Endothelial cell of umbilical vein (primary cell): ENCODE measurements at places on chromosomes 3 and 15. TPM values are rescaled to one million over a fixed set of nuclear protein-coding genes. Genes with fewer than 3 reads are reported as not detected.
A peak's percentile ranks its signal among the peaks of the same experiment; 100 is the strongest.

GRCh38 chr3:188861842-188862744, 309.7 kb upstream of the TPRG1 start:
- peak; percentile 16 for DNase-seq

- no peak for DNase-seq
Measured at GRCh38 chr3:123475786-123476185, 26.9 kb upstream of the ADCY5 start.

DNA sequence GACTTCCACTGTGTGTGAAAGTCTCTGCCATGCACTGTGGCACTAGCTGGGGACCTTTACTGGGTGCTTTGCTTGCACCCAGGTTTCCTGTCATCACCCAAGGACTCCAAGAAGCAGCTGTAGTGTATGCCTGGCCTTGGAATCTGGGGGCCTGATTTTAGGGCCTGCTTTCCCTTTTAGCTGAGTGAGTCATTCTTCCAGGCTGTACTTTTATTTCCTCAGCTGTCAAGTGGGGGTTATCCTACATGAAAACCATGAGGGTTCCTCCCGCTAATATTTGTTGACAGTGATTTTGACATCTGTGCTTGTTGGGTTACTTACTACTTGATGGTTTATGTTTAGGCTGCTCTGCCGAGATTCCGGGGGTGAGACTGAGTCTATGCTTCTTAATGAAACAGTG, 18.5 kb downstream of the GORASP1 start:
- DNase-seq, result peak; percentile 18

GRCh38 chr3:183519891-183520290, 35.6 kb downstream of the KLHL6 start:
- no peak for DNase-seq

DNA sequence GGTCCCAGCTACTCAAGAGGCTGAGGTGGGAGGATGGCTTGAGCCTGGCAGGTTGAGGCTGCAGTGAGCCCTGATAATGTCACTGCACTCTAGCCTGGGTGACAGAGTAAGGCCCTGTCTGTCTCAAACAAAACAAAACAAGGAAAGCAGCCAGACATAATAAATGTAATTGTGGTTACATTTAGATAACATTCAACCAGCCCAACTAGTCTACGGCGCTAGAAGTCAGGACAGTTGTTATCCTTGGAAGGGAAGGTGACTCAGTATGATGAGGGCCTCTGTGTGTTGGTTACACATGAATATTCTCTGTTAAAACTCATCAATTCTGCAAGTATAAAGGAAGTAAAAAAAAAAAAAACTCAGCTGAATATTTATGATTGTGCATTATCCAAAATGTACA, 27.0 kb upstream of the CSPG5 start:
- peak; percentile 19 for DNase-seq

DNA sequence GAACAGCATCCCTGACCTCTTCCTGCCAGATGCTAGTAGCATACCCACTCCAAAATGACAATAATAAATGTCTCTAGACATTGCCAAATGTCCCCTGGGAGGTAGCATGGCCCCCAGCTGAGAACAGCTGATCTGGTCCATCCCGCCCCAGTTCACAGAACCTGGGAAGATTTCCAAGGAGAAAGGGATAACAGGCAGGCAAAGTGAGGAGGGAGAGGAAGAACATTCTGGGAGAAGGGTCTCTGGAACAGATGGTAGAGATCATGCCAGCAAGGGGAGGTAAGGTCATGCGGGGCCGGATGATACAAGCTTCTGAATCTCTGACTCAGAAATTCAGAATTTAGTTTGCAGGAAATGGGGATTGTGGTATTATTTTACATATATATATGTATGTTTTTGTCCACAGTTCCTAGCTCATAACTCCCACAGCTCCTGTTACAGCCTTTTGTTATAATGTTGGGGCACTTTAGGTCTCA, 192.7 kb downstream of the SUCLG2 start:
- peak; percentile 58 for DNase-seq

- DNase-seq, result no peak
Measured at GRCh38 chr15:71480556-71480955, 329.8 kb upstream of the NR2E3 start.

GRCh38 chr3:195240939-195241338, 30.0 kb downstream of the XXYLT1 start:
- DNase-seq, result no peak

- no peak for DNase-seq
Measured at GRCh38 chr3:155356594-155357370, 63.3 kb upstream of the STRIT1 start.

- no peak for DNase-seq
Measured at GRCh38 chr3:16447135-16447534, 66.4 kb downstream of the RFTN1 start.

Gene UPK1B
- polyA plus RNA-seq, result not detected in 2 replicates

Gene RTP3
- polyA plus RNA-seq, result 0.06 TPM in 1 of 2 replicates, not detected in the other
